ENCODE measurements at places on chromosomes 5 and 9.

DNA sequence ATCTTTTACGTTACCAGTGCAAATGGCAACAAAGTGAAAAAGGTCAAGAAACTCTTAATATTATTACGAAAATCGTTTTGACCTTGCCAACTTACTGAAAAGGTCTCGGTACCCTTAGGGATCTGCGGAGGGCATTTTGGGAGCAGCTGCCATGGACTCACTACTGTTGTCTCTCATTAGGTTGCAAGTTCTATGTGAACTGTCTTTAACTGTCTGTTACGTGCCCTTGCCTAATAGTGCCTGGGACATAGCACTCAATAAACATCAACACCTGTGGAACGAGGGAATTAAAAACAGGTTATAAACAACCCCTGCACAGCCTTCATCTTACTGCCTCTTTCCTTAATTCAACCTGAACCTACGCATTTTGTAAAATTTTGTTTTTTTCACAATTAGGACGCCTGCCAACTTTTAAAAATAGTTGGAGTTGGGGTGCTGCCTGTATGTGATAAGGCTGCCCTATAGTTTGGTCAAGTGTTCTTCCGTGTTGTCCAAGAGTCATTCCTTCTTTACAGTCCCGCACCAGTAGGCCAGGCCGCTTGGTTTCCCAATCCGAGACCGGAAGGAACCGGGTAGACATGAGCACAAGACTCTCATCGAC is 527 bp upstream of the SREK1 start:
- DNase-seq, result no peak

GRCh38 chr9:128610897-128611296 is 45.8 kb downstream of the DYNC2I2 start:
- DNase-seq, result no peak

GRCh38 chr9:76438841-76439588 is 20.0 kb upstream of the GCNT1 start:
- DNase-seq, result no peak

DNA sequence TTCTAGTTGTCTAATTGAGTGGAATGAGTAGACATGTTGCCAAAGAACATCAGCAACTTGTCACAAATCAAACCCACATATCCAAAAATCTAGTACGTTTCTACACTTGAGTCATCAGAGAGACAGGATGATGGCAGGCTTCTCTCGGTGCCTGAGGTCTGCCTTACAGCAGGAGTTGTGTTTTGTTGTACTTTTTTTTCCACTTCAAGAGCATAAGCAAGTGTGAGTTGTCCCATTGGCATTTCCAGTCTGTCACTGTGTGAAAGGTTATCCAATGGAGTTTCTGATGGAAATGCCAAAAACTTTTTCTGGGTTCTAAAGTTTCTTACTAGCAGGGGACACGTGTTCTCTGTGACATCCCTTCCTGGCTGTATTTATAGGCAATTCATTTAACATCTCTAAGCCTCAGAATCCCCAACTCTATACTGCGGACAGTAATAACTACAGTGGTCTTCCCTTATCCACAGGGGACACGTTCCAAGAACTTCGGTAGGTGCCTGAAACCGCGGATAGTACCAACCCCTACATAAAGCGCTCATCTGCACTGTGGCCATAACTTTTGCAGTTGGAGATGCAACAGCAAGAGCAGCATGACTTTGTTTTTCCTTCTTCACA is 246.5 kb downstream of the SYK start:
- no peak for DNase-seq

GRCh38 chr5:93600409-93601070 is 17.5 kb downstream of the NR2F1 start:
- no peak for DNase-seq

DNA sequence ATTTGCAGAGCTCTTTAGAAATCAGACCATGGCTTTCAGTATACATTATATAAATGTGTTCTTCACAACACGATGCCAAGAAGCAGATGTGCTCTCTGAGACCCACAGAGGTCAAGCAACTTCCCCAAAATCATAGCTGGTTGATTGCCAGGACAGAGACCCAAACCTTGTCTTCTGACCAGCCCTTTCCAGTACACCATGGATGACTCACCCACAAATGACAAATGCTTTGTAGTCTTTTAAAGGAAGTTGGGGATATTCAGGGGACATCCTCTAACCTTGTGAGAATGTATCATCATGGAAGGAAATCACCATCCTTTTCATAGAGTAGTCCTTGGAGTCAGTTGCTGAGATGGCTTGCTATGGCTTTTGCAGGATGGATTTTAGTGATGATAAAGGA is 30.1 kb downstream of the ZNF462 start:
- DNase-seq, result no peak

DNA sequence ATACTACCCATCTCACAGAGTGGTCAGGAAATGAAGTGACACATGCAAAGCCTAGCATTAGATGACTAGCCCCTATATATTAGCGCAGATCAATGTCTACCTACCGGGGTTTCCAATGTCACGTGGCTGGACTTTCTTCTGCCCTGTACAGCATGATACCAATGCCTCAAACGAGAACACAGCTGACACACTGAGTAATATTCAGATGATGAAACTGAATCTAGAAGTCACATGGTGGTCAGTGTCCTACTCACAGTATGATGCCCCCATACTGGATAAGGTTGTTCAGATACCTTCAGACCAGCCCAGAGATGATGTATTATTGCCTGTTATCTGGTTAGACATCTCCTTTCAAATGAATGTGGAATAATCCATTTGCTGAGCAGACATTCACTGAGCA is 71.1 kb upstream of the FRRS1L start:
- DNase-seq, result no peak

Data from GM19239 (cell line).